ENCODE measurements at places on chromosomes 5 and 9. TPM values are rescaled to one million over a fixed set of nuclear protein-coding genes. Genes with fewer than 3 reads are reported as not detected.

Gene SEMA4D
- 25.1 TPM for polyA plus RNA-seq

Gene CERCAM
- polyA plus RNA-seq, result 48.3 TPM

Gene IL9
- not detected for polyA plus RNA-seq

Gene SMIM23
- not detected for polyA plus RNA-seq
